ENCODE measurements at places on chromosomes 12 and 14. TPM values are rescaled to one million over a fixed set of nuclear protein-coding genes. Genes with fewer than 3 reads are reported as not detected.
A peak's percentile ranks its signal among the peaks of the same experiment; 100 is the strongest.

GRCh38 chr12:26370098-26370497, 174.7 kb downstream of the SSPN start:
- no peak for DNase-seq

- DNase-seq = no peak
Observed at GRCh38 chr12:132227782-132228475, 83.7 kb downstream of the NOC4L start.

Gene FOXM1
- 18.2 TPM for polyA plus RNA-seq

DNA sequence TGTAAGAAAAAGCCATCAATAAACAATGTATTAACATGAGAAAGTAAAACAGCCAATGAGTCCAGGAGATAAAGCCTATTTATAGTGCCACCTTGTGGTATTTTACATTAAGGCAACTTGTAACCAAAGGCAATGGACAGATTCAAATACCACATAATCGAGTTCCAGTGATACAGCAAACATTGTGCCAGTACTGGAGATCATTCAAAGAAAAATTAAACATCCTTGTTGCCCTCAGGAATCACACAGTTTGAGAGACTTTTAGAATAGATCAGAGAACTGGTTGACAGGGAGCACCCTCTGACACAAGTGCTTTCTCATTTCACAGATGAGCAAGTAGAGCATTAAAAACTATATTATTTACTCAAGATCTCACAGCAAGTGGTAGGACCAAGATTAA, 98.1 kb downstream of the DDHD1 start:
- DNase-seq = no peak

GRCh38 chr14:91228112-91229004, 16.1 kb downstream of the GPR68 start:
- DNase-seq = no peak

DNA sequence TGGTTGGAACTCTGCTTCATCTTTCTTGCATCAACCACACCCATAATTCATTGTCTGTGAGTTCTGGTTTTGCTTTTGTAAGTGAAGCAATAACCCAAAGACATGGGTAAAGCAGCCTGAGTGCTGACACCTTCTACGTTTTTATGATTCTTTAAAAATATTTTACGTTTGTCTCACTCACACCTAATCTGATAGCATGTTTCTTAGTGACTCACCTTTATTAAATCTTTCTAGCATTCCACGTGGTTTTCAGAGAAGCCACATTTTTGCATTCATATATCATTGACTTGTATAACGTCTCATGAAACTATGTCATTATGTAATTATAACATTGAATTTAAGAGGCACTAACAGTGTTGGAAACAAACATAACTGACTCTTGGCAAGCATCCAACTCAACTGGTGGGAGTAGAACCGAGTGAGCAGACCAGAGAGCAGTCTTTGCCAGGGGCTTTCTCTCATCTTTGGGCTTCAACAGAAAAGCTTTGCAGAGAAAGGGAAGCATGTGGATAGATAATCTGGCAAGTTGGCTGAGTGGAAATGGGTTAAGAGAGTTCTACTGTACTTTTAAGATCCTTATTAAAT, 118.8 kb downstream of the TPH2 start:
- DNase-seq = no peak

Gene LYZ
- polyA plus RNA-seq = 128 TPM

DNA sequence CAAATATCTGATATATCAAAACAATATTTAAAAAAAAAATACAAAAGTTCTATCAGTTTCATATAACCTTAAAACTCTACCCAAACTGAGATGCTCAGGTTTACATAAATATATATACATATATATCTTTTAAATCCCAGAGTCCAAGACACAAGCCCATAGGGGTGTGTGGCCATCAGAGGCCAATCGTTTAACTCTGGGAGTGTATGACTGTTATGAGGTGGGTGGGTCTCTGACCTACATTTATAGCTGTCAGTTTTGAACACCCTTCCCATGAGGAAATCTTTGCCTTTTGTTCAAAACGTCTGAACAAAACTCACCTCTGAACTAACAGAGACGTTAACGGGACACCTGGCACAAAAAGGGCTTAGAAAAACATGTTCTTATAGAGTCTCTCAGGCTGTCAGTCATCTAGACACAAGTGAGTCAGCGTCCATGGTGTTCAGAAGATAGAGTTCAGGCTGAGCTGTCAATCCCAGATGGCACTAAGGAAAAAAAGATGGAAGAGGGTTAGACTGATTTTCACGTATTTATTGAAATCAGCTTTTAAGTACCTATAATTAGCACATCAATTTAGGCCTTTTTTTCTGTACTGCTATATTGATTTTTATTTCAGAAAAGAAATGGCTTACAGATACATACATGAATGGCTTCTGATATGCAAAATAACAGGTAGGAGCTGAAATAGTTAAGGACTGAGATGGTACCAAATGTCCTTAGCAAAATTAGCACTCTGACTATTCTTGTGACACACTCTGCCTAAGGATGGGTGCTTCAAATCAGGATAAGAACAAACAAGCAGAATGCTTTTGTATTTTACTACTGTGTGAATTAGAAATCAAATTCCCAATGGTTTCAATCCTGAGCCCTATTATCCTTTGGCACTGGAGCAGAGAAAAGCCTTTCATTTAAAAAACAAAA, 29.2 kb downstream of the HIGD1C start:
- peak; percentile 36 for DNase-seq

DNA sequence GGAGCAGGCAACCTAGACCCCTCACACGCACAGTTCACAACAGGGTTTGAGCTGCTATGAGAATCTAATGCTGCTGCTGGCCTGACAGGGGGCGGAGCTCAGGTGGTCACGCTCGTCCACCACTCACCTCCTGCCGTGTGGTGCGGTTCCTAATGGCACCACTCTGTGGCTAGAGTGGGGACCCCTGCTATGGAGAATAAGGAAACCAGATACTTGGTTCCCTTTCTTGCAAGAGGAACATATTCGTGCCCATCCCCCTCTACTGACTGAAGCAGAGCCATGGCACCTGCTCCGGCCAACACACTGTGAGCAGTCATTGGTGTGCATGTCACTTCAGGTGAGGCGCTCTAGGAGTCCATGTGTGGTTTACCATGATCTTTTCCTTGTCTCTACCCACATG, 30.4 kb upstream of the RIMBP2 start:
- DNase-seq = no peak

GRCh38 chr12:51127050-51127729, 43.8 kb upstream of the CSRNP2 start:
- no peak for DNase-seq

DNA sequence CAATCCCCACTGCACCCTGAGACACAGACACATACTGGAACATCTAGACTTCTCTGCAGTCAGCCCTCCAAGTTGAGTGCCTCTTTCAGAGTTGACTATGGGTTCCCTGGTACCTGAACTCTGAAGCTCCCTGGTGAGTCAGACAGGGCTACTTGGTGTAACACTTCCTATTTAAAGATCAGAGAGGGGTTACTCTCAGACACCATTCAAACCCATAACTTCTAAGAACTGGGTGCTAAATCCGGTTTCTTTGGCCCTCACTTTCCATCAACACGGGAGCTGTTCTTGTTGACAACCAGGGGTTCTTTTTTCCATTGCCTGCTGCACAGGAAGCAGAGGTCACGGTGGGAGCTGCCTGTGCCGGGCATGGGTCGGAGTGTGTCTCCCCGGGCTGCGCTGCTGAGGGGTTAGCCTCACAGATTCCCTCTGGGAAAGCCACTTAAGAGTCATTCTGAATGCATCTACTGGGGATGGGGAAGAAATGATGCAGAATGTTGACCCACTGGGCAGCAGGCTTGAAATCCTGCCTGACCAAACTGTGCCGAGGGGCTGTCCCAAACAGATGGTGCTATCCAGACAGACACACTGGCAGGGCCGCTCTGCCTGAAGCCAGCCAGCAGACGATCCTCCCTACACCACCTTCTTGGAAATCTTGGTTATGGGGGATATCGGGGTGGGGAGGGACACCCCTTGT, 74.1 kb downstream of the PITPNM2 start:
- DNase-seq = no peak

Gene RBM23
- 81.9 TPM for polyA plus RNA-seq

- no peak for DNase-seq
Observed at GRCh38 chr14:76782115-76782884, 21.0 kb downstream of the VASH1 start.

DNA sequence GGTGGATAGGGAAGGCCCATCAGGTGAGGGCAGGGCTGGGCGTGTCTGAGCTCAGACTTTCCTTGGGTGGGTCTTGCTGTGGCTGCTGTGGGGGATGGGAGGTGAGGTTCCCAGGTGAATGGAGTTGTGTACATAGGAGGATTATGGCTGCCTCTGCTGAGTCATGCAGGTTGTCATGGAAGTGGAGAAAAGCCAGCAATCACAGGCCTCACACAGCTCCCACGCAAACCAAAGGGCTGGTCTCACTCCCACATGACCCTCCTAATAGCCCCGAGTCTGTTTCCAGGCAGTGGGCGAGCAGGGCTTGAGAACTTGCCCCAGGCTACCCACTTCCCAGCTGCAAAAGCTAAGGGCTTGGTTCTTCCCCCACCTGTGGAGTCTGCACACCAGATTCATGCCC, 149.5 kb downstream of the IPO8 start:
- no peak for DNase-seq

- no peak for DNase-seq
Observed at GRCh38 chr12:39692258-39692853, 72.8 kb upstream of the ABCD2 start.

Gene NTN4
- polyA plus RNA-seq = 28.4 TPM

Gene CCDC88C
- polyA plus RNA-seq = 28.0 TPM

Gene POTEG
- polyA plus RNA-seq = not detected

DNA sequence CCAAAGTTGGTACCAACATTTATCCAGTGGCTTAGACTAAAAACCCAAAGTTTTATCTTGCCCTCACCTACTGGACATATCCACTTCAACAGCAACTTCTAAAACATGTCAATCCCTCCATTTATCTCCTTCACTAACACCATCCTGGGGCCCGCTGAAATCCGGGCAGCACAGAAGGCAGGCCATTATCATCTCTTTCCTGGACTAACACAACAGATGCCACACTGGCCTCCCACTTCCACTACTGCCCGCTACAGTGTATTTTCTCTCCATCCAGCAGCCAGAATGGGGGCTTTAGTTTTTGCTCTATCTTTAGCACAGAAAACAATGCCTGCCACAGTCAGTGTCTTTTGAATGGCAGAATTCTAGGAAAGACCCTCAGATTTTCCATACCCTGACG, 15.6 kb downstream of the ZFHX2 start:
- no peak for DNase-seq

GRCh38 chr12:59716043-59716442, 120.2 kb downstream of the SLC16A7 start:
- no peak for DNase-seq

Gene GPR132
- polyA plus RNA-seq = 1.5 TPM

DNA sequence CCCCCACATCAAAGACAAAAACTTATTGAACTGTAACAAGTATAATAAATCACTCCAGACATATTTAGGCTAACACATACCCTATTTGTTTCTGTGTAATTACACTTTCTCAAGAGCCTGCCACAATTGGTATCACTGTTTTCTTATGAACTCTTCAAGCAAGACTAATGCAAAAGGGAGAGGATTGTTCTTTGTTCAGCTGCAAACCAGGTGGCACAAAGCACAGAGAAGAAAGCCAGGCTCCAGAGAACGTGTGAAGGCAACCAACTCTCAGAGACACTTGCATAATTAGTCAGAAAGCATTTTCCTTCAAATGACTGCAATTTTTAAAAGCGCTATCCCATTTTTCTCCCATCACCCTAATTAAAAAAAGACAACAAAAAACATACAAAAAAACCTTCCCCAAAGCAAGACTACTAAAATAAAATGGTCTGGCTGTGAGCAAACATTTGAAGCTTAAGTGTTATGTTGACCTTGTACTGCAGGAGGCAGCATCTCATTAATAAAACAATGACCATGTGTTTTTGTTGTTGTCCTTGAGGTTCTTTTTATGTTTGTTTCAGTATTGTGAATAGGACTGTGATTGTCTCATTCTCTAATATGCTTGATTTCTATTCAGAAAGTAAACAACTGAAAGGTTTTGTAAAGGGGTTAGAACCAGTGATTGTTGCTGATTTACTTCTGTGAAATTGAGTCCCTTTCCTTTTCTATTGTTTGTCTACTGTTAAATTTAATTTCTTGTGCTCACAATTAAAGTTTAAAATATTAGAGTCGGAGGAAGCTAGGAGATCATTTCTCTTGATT, 452.7 kb upstream of the PDE3A start:
- DNase-seq = peak; percentile 62
